ENCODE measurements at places on chromosomes 4 and X.

GRCh38 chrX:100591256-100592051, 6.7 kb downstream of the TNMD start:
- DNase-seq: no peak

GRCh38 chrX:134246282-134246681, 9.3 kb downstream of the CCDC160 start:
- no peak for DNase-seq

GRCh38 chrX:9614016-9614415, 149.2 kb downstream of the TBL1X start:
- no peak for DNase-seq

DNA sequence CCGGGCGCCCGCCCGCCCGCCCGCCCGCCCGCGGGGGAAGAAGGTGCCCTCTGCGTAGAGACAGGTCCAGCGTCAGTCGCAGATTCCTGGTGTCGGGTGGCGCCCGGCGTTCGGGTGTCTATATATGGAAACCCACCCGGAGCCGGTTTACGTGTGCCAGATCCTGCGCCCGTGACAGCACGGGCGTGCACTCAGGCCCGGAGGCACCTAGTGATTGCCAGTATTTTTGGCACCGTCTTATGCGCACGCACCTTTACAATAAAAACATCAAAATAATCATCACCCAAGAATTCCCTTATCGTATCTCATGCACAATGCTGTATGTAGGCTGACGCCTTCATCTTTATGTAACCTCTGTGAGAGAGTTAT, 519 bp downstream of the SLC25A4 start:
- DNase-seq: no peak

- DNase-seq: peak; percentile 78
These were observed 25.0 kb downstream of the TACC3 start for GRCh38 chr4:1746265-1746691.

DNA sequence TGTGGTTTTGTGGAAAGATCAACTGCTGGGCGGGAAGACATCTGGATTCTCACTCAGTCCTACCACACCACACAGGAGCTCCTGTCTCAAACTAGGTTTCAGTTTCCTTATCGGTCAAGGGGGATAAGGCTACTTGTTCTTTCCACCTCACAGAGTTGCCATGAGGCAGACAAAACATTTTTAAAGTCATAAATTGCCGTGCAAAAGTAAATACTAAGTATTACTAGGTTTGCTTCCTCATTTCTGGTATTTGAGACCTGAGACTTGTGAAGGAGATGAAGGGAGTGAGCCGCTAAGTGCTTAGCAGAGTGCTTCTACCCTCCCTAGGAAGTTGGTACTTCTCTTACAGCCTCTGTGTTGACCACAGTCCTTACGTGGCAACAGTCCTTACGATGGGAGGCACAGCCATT, 1.5 kb downstream of the LAP3 start:
- no peak for DNase-seq

DNA sequence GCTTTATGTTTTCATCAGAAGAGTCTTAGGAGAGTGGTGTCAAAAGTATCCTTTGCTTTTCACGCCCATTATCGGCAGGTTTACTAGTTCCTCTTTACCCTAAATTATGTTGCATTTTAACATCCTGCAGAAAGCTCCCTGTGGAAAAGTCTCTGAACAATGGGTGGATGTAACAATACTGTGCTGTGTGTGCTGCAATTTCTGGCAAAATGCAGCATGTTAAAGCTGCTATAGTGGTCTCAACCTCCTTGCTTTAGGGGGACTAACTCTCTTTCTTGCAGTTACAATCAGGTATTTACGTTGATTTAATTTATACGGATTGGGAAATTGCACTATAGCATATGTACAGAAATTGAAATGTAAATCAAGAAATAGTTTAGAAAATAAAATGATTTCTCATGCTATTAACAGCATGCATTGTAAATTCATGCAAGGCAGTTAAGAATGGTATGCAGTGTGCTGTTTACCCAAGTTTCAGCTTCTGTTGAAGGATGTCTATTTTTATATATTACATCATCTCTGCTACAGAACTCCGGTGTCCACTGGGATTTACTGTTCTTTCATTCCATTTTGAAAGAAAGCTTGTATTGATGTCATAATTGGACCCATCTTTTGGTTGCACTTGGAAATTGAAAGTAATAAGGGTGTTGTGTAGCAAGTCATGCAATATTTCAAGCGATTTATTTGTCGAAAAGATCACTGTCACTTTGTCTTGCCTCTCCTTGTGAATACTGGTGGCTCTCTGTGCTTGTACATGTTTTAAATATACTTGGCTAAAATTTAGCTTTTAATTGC, 145.7 kb downstream of the RAPGEF2 start:
- no peak for DNase-seq

GRCh38 chr4:6331018-6331417, 61.4 kb downstream of the WFS1 start:
- DNase-seq: no peak

- DNase-seq: peak; percentile 4
These were observed 235.3 kb downstream of the GPAT3 start for GRCh38 chr4:83771113-83771705.

DNA sequence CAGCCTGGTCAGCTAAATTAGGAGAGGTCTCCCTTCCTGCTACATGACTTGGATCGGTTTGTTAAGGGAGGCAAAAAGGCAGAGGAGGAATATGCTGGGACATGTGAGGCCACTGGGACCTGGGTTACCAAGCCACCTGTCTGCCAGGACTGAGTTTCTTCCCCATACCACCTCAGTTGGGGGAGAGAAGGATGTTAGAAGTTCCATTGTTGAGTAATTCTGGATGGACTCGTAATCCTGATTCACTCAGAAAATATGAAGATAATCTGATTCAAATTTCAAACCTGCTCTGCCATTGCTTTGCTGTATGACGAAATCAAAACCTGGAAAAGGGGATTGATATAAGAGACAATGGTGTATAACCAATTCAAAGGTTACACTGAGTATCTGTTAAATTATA, 97.4 kb upstream of the S100G start:
- DNase-seq: no peak

- no peak for DNase-seq
These were observed 57.1 kb upstream of the HPGD start for GRCh38 chr4:174579421-174579820.

GRCh38 chr4:4270529-4270928, 19.4 kb downstream of the LYAR start:
- no peak for DNase-seq

DNA sequence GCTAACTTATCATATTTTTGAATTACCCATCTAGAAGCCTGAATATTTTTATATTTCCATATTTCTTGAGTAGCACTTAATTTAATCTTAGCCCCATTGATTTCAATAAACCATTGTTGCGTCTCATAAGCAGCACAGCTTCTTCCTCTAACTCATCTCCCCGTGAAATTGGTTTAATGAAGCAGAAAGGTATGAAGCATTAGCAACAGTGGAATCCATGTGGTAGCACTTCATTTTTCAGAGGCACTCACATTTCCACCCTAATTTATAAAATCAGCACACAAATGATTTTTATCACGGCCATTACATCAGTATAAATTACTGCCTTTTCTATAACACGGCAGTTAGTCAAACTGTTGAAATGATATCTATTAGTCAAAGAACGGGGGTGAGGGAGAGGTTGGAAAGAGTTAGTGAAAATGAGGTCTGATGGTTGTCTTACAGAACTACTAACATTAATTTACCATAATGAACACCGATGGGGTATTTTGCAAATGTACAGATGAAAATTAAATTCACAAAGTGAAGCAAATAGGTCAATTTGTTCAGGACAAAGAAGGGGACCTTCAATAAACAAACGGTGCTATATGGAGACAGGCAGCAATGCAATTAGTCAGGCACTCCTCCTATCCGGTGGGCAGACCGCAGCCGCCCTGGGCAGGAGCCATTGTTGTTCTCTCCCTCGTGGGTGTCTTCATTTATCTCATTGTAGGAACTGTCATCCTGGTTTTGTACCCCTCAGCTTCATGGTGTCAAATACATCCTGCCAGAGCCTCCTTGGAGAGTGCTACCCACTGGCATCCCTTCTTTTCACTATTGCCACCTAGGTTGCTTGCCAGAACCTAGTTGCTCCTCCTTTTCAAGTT, 205.7 kb downstream of the SOX3 start:
- DNase-seq: no peak

DNA sequence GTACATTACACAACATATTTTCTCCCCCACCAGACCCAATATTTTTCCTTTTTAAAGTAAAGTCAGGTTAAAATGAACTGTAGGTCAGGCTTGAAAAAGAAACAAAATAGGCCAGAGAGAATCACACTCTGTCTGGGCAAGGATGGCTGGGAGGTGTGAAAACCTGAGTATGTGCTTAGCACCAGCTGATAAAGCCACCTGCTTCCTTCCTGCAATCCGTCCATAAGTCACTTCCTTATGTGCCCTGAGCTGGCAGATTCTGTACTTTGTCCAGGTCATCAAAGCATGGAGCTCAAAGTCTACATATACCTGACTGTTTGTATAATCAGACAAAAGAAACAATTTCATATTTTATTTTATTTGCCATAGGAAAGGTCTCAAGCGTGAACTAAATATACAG, 37.7 kb downstream of the ANTXR2 start:
- no peak for DNase-seq

- no peak for DNase-seq
These were observed 13.1 kb downstream of the SLC25A5 start for GRCh38 chrX:119481323-119481801.

Data from CMK (cell line).